ENCODE measurements at places on chromosomes 12 and 14.

DNA sequence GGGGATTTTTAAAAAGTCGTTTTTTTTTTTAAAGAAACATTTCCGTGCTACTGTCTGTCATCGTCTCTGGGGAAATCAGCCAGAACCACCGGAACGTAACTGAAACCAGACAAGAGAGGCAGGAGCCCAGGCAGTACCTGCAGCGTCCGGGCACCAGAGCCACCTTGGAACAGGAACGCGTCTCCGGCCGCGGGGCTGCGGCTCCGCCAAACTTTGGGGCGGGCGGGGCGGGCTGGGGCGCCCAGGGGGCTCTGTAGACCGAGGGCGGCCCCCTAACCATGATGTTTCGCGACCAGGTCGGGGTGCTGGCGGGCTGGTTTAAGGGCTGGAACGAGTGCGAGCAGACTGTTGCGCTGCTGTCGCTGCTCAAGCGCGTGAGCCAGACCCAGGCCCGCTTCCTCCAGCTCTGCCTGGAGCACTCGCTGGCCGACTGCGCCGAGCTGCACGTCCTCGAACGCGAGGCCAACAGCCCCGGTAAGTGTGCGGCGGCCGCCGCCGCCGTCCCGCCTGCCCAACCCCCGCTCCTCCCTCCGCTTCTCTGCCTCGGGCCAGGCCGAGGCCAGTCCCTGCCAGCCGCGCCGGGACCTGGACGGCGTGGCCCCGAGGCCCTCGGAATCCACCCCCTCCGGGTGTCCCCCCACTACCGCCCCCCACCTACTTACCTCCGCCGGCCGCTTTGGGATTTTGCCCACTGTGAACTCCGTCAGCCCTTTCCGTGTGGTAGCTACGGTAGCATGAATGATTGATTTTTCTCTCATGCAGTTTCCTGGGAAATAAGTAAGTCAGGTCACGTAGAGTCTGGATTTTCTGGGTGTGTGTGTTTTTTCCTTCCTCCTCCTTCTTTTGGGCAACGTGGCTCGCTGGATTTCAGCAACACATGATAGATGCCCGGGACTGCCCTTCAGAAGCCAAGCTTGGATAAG, 972 bp downstream of the SAMD4A start:
- no peak for DNase-seq

- DNase-seq = no peak
Observed at GRCh38 chr14:93316716-93317115, 16.1 kb downstream of the BTBD7 start.

GRCh38 chr14:60184146-60184904, 19.1 kb upstream of the DHRS7 start:
- DNase-seq = peak; percentile 76

DNA sequence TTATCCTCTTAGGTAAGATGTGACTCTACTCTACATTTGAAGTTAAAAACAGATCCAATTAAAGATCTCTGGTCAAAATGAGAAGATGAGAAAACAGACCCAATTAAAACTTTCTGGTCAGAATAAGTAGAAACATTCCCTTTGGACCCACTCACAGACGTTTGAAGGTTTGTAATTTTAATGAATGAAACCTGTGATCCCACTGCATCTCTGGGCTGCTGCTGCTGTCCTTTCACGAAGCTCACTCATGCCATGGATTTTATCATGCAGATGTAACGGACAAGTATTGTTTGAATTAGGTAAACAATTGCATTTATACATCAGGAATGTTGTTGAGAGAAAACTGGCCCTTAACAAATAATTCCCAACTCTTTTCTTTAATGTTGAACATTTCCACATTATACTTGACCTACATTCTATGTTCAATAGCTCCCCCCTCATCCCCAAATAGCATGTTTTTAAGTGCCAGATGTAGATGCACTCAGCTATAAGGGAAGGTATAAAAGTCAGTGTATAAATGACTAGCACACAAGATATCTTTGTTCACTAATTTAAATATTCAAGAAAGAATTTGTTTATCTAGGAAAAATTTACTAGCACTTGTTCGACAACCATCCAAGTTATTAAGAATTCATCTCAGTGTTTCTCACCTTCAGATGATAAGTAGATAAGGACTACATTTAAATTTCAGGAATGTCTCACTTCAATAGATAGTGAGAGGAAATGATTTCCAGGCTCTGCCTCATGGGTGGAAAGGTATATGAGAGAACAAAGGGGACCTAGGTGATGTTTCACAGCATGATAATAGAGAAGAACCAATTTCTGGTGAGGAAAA, 202.3 kb upstream of the LMNTD1 start:
- no peak for DNase-seq
